ENCODE measurements at places on chromosomes 7 and 10. TPM values are rescaled to one million over a fixed set of nuclear protein-coding genes. Genes with fewer than 3 reads are reported as not detected.

DNA sequence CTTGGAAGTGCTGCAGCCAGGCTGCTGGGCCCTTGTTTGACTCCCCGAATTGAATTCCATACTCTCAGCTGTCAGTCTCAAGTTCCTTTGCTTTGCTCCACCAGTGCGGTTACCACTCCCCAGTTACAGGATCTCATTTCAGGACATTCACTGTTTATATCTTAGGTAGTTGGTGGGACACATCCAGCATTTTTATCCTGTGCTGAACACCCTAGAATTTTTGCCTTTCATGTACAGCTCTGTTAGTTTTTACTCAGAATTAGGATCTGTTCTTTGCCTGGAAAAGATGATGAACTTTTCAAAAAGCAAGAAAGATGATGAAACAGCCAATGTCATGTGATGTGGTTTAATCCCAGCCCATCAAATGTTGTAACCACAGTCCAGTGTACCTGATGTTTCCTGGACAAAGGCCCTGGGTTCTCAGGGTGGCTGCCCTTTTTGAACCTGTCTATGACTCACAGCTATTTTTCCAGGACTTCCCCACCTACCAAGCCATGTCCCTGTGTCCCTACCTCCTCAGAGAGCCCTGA is 149.7 kb downstream of the NOC3L start:
- DNase-seq: peak; percentile 28

GRCh38 chr10:29545122-29545521 is 89.6 kb downstream of the SVIL start:
- peak; percentile 40 for DNase-seq

DNA sequence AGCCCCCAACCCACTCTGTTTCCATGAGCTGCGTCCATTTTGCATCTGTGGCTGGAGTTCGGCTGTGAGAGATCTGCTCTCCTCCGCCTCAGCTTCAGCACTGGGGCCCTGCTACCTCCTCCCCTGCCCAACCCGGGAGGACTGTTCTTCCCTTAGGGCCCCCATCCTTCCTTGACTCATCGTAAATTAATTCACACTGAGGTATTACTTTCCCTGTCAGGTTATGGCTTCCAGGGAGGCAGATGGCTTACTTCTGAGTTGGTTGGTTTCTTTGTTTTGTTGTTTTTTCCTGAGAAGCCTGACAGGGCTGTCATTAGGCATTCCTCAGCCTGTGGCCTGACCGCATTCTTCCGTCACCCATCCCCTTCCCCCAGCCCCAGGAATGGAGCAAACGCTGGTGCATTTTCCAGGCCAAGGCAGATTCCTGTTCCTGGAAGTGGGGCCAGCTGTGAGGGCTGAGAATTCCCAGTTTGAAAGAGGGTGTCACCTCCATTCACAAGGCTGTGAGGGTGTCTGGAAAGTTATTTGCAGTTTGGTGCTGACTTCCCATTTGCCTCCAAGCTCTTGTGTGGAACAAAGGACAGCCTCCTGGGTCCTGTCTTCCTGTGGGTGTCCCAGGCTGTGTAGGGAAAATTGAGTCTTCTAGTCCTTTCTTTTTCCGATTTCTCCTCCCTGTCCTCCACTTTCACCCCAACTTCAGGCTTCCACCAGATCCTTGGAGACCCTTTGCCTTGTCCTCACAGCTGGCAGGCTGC is 11.7 kb downstream of the CPA5 start:
- DNase-seq: peak; percentile 43

DNA sequence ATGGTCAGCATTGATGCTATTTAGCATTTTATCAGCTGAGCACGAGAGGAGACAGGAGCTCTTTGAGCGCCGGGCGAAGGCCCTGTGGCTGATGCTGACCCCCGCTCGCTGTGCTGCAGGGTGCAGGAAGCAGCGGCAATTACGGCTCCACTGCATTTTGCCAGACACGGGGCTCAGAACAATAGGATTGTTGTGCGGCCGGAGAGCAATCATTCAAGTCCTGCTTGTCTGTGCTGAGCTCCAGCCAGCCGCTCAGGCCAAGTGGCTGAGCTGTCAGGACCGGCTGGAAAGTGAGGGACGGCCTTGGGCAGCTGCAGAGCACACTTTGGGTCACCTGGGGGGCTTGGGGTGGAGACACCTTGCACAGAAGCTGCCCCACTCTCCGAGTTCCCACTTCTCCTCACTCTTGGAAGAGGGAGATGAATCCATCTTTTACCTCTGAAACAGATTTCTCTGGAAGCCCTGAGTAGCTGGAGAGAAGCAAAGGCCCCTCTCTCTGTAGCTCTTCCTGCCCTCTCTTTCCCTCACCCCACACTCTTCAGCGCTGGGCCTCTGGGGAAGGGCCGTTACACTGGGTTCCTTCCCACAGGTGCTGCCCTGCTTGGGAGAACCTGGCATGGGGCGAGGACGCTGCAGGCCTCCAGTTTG is 17.3 kb upstream of the ADARB2 start:
- DNase-seq: no peak

DNA sequence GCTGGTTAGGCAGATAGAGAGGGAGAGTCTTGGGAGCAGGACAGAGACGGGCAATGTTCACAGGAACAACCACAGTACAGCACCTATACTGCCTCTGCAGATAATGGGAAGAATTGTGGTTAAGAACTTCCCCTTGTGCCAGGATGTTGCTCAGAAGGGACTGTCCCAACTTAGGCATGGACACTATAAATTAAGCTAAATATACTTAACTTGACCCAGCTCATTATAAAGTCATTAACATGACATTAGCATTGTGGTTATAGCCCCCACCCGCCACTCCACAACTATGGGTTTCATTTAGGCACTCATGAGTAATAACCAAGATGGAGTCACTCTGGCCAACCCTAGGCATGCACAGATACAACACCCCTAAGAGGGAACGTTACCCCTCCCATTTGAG is 310.9 kb upstream of the NRG3 start:
- no peak for DNase-seq

GRCh38 chr10:24718031-24718855 is 5.4 kb downstream of the ARHGAP21 start:
- DNase-seq: no peak

DNA sequence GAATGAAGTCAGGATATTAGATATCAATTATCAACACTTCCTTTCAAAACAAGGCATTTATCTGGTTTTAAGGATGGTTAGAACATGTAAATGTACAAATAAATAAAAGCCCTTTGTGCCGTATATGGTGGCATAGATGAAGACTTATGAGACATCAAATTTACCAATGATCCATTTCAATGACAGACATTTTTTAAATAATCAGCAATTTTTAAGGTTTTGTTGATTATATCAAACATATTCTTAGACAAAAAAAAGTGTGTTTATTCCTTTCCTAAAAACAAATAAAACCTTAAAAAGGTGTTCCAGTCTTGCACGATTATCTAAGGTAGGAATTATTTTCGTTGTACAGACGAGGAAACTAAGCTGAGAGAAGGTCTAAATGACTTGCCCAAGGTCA is 13.8 kb downstream of the APBB1IP start:
- DNase-seq: no peak

DNA sequence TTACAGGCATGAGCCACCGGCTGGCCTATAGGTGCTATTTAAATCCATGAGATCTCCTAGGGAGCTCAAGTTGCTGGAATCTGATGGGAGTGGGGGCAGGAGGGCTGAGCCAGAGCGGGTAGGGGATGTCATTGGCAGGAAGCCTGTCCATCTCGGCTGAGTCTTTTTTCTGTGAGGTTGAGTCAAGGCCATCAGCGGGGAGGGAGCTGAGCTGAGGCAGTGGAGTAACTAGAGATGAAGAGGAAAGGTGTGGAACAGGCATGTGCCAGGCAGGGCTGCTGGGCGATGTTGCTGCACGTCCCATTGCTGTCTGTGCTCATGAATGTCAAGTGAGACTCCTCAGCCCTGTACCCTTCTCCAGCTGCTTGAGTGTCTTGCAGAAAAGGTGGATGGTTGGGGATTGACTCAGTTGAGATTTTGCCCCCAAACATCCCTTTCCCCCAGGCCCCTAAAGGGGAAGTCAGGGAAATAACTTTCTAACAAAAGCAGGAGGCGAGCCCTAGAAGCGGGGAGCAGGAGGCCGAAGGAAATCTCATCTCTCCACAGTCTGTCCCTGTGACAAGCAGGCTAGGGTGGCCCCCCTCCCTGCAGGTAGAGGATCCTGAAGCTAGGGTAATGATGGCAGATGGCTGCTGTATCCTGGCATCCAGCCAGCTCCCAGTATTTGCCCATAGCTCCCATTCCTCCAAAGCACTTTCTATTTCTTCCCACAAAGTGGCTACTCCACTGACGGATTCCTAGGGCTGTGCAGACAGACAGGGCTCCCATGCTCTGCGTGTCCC is 5.4 kb downstream of the ATP6V1F start:
- no peak for DNase-seq

DNA sequence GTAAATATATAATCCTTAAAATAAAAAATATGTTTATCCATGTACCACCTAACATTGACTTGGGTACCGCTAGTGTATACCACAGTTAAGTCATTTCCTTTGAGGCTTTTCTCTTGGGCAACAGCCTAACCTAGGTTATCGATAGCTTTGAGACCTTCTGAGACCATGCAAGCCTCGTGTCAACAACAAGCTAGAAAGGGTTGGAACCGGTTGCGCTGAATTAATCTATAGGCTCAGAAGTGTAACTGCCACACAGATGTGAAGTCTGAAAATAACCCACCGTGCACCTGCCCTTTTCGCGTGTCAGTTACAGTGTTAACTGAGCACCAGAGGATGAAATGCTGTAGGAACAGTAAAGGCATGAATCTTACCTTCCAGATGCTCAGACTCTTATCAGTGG is 59.8 kb downstream of the ARID5B start:
- no peak for DNase-seq

- DNase-seq: no peak
Measured at GRCh38 chr10:79268742-79269141, 78.5 kb upstream of the PPIF start.

DNA sequence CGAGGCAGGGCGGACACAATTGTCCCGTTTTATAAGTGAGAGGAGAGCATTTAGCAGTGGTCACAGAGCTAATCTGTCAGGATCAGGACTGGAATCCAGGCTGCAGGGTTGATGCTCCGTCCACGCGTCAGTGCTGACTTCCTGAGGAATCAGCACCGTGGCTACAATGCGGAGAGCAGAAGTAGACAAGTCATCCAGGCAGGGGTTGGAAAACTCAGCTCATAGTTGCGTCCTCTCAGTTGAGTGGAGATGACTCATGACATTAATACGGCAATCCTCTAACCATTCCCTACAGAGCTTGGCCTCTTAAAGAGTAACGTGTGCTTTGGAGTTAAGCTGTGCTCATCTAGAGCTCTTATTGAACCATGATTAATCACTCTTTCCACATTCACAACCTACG is 17.1 kb upstream of the HTR5A start:
- DNase-seq: no peak

GRCh38 chr10:1527951-1528350 is 209.4 kb downstream of the ADARB2 start:
- DNase-seq: no peak

DNA sequence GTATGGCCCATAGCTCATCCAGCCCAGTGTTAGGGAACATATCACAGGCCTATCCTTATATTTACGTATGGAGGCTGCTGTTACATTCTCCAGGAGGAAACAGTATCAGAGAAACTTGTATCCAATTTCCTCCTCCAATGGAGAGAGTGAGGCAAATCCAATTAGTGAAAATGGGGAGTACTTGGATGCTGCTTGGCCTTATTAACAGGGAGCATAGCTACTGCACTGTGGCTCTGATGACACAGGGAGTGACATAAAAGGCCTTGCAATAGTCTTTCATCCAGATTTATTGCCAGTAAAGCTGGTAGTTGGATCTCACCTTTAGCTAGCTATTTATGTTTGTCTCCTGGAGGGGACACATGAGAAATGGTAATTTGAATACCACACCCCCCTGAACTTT is 313.2 kb upstream of the MTPN start:
- no peak for DNase-seq

DNA sequence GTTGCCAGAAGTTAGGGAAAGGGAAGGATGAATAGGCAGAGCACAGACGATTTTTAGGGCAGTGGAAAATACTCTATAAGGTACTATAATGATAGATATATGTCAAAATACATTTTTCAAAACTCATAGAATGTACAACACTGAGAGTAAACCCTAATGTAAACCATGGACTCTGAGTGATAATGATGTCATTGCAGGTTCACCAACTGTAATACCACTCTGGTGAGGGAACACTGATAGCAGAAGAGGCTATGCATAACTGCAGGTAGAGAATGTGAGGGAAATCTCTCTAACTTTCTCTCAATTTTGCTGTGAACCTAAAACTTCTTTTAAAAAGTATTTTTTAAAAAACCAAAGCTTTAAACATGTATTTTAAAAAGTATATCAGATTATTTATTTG is 22.1 kb downstream of the POT1 start:
- no peak for DNase-seq

DNA sequence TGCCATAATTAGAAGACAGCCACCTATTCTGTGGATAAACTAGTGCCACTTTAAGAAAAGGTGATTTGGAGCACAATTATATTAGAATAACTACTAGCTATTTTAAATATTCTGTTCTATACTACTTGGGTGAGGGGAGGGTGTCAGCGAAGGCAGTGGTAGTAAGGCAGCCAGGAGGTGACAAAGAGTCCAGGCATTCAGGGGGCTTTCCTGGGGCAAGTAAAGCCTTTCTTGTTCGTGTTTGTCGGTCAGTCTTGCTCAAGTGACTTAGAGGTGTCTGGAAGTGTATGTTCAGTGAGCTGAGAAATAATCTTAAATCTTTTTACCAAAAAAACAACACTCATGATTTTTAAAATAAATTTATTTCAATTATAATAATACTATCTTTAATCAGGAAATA is 34.4 kb downstream of the ADD3 start:
- DNase-seq: no peak

Gene CALCR
- total RNA-seq: not detected

Gene GPER1
- total RNA-seq: 4.5 TPM

Gene SSC4D
- 0.74 TPM for total RNA-seq

Gene ZSCAN21
- total RNA-seq: 25.4 TPM

Gene CALHM1
- total RNA-seq: not detected

Gene LIPK
- total RNA-seq: 34.4 TPM
